Activated CD8-positive, alpha-beta T cell treated with anti-CD3 and anti-CD28 coated beads, Interleukin-2, amount 10 ng/mL, durations not matched to agents 7 days and 5 days (primary cell): ENCODE measurements at places on chromosomes 7 and 10. TPM values are rescaled to one million over a fixed set of nuclear protein-coding genes. Genes with fewer than 3 reads are reported as not detected.
A peak's percentile ranks its signal among the peaks of the same experiment; 100 is the strongest.

- peak overlapping the region; percentile 65 for H3K27ac ChIP-seq
- H3K36me3 ChIP-seq, result peaks cover 89% of the 10 kb centered on the region
- peak; percentile 74 for DNase-seq
- H3K4me3 ChIP-seq, result no peak overlapping the region
- H3K4me1 ChIP-seq, result peaks cover 51% of the 10 kb centered on the region
Measured at GRCh38 chr7:44973610-44974401, 5.0 kb downstream of the MYO1G start.

Gene ABCA13
- total RNA-seq, result 0.45 TPM

DNA sequence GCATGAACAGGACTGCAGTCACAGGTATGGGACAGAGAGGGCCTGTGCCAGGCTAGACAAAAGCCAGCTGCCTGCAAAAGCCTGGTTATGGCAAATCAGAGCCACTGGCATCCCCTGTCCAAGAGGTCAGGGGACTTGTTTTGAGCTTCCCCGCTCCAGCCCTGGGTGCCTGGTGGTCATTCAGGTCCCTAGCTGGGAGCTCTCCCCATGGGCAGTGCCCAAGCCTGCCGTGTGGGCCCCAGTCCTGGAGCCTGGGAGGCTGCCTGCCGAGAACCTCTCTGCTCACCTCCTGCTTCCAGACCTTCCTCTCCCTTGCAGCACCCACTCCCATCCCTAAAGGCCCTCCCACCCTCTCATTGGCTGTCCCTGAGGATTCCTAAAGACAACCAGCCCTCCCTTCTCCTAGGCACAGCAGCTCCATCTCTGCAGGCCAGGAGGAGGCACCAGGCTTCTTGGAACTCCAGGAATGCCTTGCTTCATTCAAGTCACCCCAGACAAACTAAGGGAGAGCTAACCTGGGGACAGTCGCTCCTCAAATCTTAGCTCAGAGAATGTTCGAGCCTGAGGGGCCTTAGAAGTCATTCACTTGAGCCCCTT is 150.6 kb downstream of the C10orf105 start:
- no peak overlapping the region for H3K4me3 ChIP-seq
- no peaks in the 10 kb centered on the region for H3K36me3 ChIP-seq
- peaks cover 4% of the 10 kb centered on the region for H3K27me3 ChIP-seq

DNA sequence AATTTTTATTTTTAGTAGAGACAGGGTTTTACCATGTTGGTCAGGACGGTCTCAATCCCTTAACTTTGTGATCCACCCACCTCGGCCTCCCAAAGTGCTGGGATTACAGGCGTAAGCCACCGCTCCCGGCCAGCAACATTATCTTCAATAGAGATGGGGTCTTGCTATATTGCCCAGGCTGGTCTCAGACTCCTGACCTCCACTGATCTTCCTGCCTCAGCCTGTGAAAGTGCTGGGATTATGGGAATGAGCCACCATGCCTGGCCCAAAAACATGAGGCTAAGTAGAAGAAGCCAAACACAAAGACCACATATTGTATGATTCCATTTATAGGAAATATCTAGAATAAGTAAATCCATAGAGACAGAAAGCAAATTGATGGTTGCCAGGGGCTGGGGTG is 19.1 kb upstream of the CYTH3 start:
- no peak for DNase-seq
- H3K4me1 ChIP-seq, result no peaks in the 10 kb centered on the region
- H3K36me3 ChIP-seq, result no peaks in the 10 kb centered on the region

GRCh38 chr10:66284621-66285020 is 641.2 kb upstream of the LRRTM3 start:
- no peaks in the 10 kb centered on the region for H3K36me3 ChIP-seq
- DNase-seq, result no peak
- H3K4me1 ChIP-seq, result no peaks in the 10 kb centered on the region

DNA sequence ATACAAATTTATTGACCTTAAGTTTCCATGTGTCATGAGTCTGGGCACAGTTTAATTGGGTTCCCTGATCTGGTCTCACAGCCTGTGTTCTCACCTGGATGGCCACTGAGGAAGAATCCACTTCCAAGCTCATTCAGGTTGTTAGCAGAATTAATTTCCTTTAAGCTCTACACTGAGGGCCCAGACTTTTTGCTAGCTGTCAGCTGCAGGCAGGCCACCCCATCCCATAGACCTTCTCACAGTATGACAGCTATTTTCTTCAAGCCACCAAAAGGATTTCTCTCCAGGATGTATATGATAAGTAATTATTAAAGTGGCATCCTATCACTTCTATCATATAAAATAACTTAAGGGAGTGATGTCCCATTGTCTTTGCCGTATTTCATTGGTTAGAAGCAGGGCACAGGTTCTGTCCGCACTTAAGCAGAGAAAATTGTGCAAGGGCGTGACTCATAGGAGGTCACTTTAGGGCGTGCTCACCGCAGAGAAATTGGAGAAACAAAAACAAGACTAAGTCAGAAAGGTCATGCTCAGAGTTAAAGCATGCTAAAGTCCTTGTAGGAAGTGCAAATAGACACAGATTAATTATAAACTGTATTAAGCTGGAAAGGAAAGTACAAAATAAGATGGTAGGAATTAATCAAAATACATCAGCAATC is 109.9 kb downstream of the AHR start:
- H3K4me1 ChIP-seq, result peaks cover 4% of the 10 kb centered on the region
- no peak overlapping the region for H3K27ac ChIP-seq
- no peaks in the 10 kb centered on the region for H3K36me3 ChIP-seq

Gene LARP4B
- total RNA-seq, result 107 TPM

Gene MICALL2
- total RNA-seq, result 1.9 TPM

Gene ZNF467
- 0.11 TPM for total RNA-seq

DNA sequence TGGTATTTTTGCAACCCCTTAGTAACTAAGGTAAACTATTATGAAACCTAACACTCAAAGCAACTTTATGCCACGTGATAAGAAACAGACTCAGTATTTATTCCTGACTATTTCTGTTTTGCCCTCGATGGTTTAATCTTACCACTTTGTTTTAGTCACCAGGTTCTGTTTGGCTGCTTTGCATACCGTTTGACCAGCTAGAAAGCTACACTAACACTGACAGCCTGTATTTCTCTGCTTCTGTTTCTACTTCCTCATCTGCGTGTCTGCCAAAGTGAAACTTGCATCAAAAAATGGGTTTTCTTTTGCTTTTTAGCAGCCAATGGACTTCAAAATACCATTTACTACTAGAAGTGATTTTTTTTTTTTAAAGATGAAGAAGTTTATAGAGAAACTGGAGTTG is 802.5 kb downstream of the GRM8 start:
- H3K36me3 ChIP-seq, result no peaks in the 10 kb centered on the region
- no peak overlapping the region for H3K4me3 ChIP-seq
- no peaks in the 10 kb centered on the region for H3K4me1 ChIP-seq
- no peaks in the 10 kb centered on the region for H3K27me3 ChIP-seq
- no peak for DNase-seq

Gene COL26A1
- total RNA-seq, result not detected

GRCh38 chr10:95276367-95277200 is 14.2 kb downstream of the PDLIM1 start:
- no peaks in the 10 kb centered on the region for H3K36me3 ChIP-seq
- H3K27ac ChIP-seq, result no peak overlapping the region
- H3K4me3 ChIP-seq, result no peak overlapping the region
- DNase-seq, result no peak
- no peaks in the 10 kb centered on the region for H3K4me1 ChIP-seq

GRCh38 chr10:7306147-7306546 is 104.7 kb downstream of the SFMBT2 start:
- H3K4me1 ChIP-seq, result peaks cover 4% of the 10 kb centered on the region
- peaks cover 65% of the 10 kb centered on the region for H3K36me3 ChIP-seq
- H3K27ac ChIP-seq, result no peak overlapping the region
- H3K27me3 ChIP-seq, result no peaks in the 10 kb centered on the region
- no peak overlapping the region for H3K4me3 ChIP-seq
